ENCODE measurements at places on chromosomes 6 and 20.

GRCh38 chr6:145608850-145609249 lies 126.5 kb downstream of the EPM2A start:
- no peak for DNase-seq

DNA sequence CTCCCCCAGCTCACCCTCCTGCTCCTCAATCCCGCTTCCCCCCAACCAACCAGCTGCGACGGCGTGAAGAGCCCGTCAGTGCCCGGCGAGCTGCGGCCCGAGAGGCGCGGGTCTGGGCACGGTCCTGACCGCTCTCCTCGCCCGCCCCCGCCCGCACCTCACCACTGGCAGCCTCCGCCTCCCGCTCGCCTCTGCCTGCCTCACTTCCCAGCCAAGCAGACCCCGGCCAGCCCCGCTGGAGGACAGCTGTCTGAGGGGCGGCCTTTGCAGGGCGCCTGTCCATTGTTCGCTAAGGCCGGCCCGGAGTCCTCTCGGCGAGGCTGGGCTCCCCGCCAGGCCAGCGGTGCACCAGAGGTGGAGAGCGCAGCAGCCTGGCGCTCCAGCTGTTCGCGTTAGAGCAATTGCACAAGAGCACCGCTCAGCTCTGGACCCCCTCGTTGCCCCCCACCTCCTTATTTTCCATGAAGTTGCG lies 1.3 kb downstream of the SOBP start:
- peak; percentile 27 for DNase-seq

GRCh38 chr20:38883081-38883980 lies 42.9 kb upstream of the FAM83D start:
- DNase-seq, result no peak

DNA sequence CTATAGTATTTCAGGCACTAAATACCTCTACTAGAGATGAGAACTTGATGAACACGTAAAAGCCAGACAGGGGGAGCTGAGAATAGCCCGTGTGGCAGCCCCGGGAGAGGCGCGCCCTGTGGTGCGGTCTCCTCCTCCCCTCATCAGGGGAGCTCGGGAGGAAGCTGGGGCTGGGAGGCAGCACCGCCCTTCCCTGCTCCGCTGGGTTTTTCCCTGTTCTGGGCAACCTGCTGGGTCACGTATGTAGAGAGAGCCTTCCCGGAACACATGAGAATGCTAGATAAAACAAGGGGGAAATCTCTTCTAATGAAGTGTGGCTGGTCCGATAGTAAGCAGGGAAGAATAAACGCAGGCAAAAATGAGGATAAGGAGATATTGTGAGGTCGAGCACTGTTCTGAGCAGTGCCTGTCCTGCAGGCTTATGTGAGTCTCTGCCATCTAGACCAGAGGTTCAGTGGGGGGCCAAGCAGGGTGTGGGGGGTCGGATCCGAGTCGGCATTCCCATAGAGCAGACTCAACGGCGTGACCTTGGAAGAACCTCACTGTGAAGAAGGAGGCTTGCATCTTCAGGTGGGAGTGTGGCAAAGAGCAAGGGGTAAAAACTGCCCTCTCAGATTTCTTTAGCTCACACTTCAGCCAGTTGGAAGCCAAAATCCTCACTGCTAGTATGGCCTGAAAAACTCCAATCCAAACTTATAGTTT lies 13.4 kb upstream of the RPS6KA2 start:
- no peak for DNase-seq

DNA sequence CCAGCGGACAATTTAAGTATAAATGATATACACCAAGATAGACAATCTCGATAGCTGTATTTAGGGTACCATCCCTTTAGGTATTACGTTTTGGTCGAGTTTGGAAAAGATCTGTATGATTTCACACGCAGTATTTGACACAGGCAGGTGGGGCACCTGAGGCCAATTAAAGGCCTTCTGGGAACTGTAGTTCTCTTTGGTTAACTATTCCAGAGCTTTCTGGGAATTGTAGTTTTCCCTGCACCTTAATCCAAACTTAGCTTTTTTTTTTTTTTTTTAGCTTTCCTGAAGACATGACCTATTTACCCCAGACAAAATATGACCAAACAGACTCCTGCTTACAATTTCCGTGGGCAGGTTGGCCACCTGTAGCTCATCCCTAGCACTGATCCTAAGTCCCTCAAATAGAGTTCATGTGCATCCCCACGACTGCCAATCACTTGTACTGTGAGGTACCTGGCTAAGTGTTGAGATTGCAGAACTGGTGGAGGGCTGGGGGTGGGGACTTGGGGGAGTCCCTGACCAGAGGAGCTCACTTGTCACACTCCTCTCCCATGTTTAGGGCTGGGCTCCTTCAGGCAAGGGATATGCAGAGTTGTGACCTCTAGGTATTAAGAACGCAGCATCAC lies 999 bp upstream of the EHMT2 start:
- no peak for DNase-seq

- no peak for DNase-seq
Measured at GRCh38 chr6:124854338-124854922, 107.8 kb upstream of the RNF217 start.

DNA sequence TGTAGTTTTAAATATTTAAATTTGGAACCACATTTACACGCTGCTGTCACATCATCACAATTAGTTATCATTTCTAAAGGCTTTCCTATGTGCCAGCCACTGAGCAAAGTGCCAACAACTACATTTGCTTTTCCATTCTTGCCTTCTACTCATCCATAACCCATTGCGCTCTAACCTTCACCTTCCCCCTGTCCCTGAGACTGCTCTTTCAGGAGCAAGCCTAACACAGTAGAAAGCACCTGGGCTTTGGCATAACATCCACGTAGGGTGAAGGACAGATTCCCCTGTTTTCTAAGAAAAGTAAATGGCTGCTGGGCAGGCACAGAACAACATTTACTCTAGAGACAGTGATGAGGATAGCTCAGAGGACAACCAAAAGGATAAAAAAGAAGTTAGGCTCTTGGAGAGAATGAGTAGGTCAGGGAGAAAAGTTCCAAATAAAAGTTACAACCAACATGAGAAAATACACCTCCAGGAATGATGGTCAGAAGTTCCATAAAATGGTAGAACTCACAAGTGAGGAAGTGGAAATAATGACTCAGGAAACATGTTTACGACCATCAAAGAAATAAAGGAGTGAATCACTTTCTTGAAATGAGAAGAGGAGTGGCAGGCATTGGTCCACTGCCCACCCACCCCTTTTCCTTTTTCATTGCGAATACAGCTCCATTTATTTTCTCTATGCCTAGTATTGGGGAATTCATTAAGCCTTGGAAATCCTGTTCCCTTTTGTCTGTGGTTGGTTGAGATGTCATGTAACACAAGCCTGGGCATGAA lies 77.2 kb downstream of the PFDN4 start:
- no peak for DNase-seq

DNA sequence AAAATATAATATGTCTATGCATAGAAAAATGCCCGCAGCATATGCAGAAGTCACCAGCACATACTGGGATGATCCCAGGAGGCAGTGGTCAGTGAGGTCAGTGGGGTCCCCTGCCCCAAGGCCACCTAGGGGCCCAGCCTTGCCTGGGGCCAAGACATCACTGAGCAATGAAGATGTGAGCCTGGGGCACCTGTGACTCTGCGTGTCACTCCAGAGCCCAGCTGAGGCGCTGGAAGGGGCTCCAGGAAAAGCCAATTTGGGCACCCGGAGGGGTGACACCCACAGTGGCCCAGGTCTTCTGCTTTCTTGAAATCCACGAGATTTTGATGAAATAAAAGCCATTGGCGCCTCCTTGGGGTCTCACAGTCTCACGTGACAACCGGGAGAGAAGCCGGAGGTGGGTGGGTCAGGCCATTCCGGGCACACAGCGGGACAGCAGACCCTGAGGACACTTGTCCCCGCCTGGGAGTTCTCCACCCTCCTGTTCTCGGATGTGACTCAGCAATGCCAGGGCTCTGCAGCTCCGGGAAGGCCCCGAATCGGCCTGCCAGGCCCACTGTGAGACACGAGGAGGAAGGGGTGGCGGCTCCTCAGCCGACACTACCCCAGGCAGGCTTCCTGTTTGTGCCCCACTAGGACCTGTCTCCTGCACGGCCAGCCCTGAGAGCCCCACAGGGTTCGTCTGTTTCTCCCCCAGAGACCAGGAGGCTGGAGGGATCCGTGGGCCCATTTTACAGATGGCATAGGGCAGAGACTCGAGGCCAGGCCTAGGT lies 24.4 kb upstream of the SLCO4A1 start:
- peak; percentile 68 for DNase-seq

DNA sequence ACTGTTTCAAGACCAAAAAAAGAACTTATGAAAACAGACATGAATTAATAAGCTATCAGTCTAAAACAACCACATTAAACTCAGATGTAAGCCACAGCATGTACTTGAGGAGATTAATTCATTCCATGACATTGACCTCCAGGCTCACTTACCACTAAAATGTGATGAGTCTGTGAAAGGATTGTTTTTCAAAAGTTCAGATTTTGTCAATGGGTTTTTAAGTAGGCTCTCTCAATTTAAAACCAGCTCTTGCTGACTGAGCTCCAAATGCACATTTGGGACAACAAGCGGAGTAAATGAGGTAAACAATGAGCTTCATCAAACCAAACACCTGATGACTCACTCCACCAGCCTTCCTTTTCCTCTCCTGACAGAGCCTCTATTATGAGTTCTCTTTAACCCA lies 197.0 kb downstream of the SIM1 start:
- no peak for DNase-seq

- DNase-seq, result no peak
Measured at GRCh38 chr6:49662231-49662891, 25.7 kb upstream of the RHAG start.

- no peak for DNase-seq
Measured at GRCh38 chr20:20181322-20181721, 129.0 kb downstream of the CFAP61 start.

DNA sequence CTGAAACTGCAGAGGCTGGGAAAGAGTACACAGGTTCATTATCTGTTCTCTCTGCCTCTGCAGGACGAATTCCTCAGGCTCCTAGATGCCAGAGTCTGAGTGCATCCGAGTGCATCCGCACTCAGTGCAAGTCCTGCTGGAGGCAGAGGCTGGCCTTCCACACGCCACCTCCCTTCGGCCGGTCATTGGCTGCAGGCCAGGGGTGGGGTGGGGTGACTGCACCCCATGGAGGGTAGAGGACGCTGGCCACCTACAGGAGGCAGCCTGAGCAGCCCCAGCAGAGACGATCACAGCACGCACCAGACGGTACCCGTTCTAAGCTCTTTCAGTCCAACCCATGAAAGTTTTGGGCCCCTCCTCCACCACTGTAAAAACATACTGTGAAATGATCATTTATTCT lies 11.7 kb downstream of the SFT2D1 start:
- DNase-seq, result no peak

DNA sequence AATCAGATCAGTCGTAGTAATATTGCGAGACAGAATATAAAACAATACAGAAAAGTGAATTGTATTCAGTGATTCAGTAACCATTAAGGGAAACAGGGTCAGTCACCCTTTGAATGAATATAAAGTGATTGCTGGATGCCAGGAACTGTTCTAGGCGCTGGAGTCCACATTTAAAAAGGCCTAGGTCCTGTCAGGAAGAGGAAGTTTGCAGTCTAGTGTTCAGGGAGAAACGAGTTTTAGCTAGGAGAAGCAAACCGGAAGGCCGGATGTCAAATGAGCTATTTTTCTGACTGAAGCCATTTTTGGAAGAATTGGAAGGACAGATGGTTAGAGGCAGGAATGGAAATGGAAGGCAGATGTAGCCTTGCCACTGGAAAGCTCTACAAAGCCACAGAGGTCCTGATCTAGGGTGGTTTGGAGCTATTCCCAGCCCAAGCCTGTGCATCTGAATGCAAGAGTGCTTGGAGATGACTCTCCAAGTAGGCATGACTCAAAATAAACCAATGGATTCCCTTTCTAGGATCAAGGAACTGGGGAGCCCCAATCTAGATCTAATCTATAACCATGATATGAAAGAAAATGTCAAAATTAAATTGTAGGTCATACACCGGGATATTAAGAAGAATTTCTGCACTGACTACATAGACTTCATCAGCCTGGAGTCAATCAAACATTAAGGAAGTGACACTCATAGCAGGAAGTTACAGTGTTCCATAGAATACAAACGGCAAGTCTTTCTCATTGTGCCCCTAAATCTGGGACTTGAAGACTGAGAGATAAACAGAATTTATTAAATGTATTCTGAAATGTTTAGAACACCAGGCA lies 36.8 kb upstream of the CDKAL1 start:
- no peak for DNase-seq

DNA sequence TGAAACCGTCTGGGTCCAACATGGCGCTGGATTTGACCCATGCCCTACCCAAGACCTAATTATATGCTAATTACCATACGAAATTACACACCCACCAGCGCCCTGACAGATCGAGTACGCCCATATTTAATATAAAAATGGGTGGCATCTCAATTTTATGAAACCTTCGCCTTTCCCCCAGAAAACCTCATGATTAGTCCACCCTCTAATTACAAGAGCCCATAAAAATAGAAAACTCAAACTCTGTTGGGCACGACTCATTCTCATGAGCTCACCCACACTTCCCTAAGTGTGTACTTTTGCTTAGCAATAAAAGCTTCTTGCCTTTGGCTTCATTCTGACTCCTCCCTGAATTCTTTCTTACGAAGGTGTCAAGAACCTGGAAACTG lies 136.4 kb downstream of the OR2B2 start:
- DNase-seq, result no peak

- no peak for DNase-seq
Measured at GRCh38 chr6:150667977-150668716, 68.5 kb downstream of the PLEKHG1 start.

DNA sequence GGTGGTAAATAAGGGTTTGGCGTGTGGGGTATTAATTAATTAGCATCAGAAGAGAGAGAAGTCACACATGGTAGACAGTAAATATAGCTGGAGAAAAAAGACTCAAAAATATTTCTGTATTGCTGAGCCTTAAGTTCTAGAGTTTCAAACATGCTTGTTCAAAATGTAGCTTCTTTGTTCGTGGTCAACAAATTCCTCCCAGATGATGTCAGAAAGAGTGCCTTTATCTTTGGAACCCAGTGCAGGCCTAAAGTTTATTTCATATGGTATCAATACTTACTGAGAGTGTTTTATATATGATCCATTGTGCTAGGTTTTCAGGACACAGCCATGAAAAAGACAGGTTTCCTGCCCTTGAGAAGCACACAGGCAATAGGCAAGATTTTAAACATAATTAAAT lies 18.3 kb downstream of the MARCKS start:
- DNase-seq, result no peak

DNA sequence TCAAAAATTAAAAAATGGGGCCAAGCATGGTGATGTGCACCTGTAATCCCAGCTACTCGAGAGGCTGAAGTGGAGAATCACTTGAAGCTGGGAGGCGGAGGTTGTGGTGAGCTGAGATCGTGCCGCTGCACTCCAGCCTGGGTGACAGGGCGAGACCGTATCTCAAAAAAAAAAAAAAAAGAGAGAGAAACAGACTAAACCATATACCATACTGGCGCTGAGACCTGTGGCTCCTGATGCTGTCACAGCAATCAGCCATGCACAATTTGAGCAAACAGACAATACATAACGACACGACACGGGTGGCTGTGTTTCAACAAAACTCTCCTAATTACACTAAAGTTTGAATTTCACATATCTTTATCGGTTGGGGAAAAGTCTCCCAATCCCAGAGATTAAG lies 14.9 kb upstream of the CBFA2T2 start:
- no peak for DNase-seq

GRCh38 chr20:38311091-38311490 lies 7.1 kb downstream of the BPI start:
- DNase-seq, result no peak

- DNase-seq, result no peak
Measured at GRCh38 chr20:32978009-32978335, 26.3 kb downstream of the SUN5 start.

Data from GM10248 (cell line).